ENCODE measurements at places on chromosomes 16 and 17.

DNA sequence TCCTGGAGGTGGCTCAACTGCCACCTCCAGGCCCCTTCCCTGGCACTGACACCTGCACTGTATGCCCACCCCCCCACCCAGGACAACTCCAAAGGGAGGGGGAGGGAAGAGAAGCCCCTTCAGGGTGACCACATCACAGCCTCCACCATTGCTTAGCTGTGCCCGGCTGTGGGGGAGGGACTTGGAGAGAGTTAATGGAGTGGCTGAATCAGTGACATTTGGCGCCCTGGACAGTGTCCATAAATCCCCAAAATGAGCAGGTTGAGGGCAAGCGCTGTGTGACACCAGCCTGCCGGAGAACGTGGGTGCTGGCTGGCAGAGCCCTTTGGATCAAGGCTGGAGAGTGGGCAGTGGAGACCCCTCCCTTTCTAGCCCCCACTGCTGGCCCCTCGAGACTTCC is 883 bp downstream of the USH1G start:
- DNase-seq: no peak

GRCh38 chr17:27415120-27415795 is 41.0 kb upstream of the KSR1 start:
- no peak for DNase-seq

DNA sequence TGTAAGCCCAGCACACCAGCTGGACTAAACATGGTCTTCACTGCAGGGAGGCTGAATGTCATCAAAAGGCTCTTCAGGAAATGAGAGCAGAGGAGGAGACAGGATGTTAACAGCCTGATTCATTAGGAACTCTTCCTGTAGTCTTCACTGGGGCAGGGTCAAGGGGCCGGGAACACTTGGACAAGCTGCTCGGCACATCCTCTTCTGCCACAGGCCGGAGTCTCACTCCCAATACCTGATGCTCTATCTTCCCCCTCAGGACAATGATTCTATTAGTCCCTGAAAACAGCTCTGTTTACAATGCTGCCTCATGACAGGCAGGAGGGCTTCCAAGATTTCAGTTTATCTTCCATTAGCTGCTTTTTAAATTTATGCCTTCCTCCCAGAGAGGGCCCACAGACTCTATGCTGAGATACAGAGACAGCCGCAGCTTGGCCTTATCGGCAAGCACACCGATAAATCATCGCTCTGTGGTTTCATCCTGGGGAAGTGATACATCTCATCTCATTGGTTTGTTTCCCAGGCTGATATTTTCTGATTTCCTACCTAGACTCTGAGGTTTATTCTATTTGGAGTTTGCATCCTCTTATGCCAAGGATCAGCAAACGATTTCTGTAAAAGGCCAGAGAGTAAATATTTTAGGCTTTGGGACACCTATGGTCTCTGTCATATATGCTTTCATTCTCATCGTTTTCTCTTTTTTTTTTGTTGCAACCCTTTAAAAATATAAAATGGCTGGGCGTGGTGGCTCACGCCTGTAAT is 214.0 kb upstream of the ASIC2 start:
- no peak for DNase-seq

DNA sequence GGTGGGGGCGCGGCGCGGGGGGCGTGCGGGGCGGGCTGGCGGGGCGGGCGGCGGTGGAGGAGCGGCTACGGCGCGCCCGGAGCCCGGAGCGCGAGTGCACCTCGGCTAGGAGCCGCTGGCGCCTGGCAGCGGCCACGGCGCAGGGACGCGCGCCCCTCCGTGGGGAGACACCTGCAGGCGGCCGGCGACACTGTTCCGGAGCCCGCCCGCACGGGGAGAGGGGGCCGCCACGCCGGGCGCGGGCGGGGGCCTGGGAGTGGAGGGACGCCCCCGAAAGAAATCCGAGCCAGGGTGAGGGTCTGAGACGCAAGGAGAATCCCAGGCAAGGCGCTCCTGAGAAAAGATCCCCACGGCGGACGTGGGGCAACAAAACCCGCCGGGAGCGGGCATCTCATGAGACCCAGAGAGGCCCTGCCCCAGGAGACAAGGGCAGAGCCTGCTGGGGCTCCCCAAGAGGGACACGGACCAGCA is at the start of gene GSG1L:
Gene GSG1L, minus strand, starts transcription at position 124 of the 471 bp plus-strand sequence. CDS start 290 bp downstream, outside the sequence.
- no peak for DNase-seq

GRCh38 chr17:17285951-17286350 is 4.9 kb upstream of the COPS3 start:
- no peak for DNase-seq
